NCI-H146 (cell line): ENCODE measurements at places on chromosomes 1 and 21.
A peak's percentile ranks its signal among the peaks of the same experiment; 100 is the strongest.

DNA sequence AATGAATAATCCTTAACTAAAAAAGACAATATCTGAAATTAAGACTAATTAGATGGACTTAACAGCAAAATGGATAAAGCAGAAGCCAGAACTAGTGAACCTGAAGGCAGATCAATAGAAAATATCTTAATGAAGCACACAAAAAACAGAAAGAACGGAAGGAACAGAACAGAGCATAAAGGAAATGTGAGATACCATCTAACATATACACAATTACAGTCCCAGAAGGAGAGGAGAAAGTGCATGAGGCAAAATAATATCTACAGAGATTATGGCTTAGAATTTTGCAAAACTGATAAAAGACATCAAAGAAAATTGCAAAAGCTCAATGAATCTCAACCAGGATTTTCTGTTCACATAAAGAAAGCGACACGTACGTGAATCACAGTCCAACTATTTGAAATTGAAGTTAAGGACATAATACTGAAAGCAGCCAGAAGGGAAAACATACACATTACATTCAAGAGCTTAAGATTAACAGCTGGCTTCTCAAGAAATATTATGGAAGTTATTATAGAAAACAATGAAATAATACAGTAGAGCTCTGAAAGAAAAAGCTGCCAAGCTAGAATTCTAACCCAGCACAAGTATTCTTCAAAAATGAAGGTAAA, 182.0 kb downstream of the CDC42BPA start:
- DNase-seq, result no peak

DNA sequence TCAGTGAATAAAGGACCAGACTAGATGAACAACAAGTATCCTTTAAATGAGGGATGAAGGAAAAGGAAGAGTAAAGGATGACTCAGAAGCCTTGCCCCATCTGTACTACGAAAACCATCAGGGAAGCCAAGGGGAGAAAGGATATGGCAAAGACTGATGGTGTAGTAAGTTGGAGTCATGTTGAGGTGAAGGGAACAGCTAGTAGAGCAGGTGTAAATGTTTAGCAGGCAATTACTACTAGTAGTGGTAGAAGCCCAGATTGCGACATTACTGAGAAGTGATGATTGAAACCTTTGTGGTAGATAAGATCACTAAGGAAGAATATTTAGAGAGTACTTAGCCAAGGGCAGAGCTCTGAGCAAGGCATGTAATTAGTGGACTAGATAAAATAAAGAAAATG, 84.0 kb downstream of the PHTF1 start:
- DNase-seq, result peak; percentile 46

DNA sequence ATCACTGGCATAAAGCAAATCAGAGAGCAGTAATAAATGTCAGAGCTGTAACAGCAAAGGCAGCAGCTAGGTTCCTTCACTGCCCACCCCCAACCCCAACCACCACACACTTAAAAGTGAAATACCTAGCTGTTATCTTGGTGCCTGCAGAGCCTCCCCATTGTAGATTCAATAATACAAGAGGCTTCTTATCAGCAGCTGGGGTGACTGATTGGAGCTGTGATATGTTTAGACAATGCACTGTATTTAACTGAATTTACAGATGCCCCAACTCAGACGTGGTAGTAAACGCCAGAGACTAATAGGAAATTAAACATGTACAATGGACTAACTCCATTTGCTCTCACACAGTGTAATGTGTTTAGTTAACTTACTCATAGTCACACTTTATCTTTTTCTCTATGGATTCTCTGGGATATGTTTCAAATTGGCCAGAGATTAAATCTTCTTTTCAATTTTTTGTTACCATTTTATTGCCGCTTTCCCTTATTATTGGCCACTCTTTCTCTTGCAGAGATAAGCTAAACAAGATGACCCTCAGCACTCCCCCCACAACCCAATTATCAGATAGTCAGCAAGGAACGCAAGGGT, 117.1 kb downstream of the ESRRG start:
- peak; percentile 93 for DNase-seq

GRCh38 chr21:29302359-29302875, 3.7 kb downstream of the BACH1 start:
- DNase-seq, result no peak

DNA sequence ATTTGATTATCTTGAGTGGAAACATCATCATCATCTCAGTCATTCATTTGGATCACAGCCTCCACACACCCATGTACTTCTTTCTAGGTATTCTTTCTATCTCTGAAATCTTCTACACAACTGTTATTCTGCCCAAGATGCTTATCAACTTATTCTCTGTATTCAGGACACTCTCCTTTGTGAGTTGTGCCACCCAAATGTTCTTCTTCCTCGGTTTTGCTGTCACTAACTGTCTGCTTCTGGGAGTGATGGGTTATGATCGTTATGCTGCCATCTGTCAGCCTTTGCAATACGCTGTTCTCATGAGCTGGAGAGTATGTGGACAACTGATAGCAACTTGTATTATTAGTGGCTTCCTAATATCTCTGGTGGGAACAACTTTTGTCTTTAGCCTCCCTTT, 19.3 kb downstream of the OR10R2 start:
- no peak for DNase-seq

- DNase-seq, result no peak
These were observed 110.4 kb downstream of the RNF220 start for GRCh38 chr1:44515416-44515815.

GRCh38 chr21:46065215-46065913, 32.5 kb upstream of the COL6A2 start:
- no peak for DNase-seq

GRCh38 chr1:41431490-41432350, 52.8 kb downstream of the EDN2 start:
- peak; percentile 34 for DNase-seq

DNA sequence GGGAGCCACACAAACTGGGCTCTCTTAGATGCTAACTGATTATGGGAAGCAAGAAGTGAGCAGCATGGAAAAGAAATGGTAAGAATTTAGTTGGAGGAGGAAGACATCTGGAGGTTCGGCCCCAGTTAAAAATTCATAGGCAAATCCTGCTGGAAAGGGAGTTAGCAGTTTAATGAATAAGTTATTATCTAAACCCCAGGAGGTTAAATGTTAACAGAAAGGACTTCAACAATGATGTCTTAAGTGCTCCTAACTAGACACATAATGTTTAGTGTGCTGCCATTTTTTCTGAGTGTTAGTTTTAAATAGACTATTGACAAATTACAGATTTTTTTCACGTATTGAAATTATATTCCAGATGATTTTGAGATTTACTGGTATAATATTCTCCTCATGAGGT, 1265.3 kb upstream of the ADGRL2 start:
- no peak for DNase-seq

DNA sequence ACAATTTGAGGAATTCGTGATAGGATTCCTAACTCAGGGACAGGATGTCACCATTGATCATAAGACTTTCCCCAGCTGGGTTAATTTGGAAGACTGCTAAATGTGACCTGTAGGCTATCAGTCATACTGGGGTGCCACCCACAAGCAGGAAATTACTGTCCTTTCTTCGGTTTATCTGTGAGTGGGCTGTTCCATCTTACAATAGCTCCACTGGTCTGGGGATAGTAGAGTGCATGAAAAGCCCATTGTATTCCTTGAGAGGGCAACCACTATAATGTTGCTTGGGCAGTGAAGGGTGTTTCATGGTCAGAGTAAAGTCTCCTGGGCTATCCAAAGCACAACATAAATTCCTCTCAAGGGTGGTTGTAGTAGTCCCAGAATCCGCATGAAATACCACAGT, 1523.0 kb upstream of the B3GALT2 start:
- no peak for DNase-seq

DNA sequence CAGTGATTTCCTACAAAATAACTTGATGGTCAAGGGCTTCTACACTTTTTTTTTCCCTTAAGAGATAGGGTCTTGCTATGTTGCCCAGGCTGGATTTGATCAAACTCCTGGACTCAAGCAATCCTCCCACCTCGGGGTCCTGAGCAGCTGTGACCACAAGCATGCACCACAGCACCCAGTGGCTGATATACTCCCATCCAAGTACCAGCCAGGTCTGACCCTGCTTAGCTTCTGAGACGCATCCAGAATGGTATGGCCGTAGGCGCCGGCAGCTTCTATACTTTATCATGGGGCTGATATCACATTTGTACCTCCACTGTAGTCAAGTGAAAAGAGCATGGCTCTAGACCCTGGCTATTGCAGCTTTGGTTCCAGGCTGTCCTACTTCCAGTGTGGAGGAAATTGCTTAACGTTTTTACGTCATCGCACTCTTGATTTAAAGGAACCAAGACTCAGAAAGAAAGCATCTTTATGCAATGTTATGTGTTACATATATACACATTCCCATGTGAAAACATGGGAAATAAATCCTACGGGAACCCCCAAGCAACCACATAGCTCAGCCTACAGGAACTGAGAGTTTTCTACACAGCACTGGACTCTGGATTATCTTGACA, 39.5 kb downstream of the PDPN start:
- DNase-seq, result no peak

DNA sequence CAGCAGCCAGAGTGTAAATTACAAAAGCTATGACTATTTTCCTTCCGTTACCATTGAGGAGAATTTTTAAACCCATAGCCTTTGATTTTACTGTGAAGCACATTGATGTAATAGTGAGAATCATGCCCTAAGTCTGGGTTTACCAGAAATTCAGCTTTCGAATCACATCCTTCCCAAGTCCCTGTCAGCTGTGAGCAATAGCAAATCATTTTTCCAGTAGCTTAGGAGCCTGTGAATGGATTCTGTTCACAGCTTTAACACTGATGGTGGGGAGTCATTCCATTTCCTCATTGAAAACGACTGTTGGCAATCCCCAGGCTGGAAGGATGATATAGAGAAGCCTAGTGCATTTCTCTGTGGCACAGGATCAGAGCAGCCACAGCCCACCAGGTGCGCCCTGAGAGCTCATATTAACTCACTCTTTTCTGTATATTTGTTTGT, 82.2 kb upstream of the C1orf105 start:
- peak; percentile 7 for DNase-seq

GRCh38 chr1:119702384-119702783, 9.3 kb upstream of the PHGDH start:
- no peak for DNase-seq

DNA sequence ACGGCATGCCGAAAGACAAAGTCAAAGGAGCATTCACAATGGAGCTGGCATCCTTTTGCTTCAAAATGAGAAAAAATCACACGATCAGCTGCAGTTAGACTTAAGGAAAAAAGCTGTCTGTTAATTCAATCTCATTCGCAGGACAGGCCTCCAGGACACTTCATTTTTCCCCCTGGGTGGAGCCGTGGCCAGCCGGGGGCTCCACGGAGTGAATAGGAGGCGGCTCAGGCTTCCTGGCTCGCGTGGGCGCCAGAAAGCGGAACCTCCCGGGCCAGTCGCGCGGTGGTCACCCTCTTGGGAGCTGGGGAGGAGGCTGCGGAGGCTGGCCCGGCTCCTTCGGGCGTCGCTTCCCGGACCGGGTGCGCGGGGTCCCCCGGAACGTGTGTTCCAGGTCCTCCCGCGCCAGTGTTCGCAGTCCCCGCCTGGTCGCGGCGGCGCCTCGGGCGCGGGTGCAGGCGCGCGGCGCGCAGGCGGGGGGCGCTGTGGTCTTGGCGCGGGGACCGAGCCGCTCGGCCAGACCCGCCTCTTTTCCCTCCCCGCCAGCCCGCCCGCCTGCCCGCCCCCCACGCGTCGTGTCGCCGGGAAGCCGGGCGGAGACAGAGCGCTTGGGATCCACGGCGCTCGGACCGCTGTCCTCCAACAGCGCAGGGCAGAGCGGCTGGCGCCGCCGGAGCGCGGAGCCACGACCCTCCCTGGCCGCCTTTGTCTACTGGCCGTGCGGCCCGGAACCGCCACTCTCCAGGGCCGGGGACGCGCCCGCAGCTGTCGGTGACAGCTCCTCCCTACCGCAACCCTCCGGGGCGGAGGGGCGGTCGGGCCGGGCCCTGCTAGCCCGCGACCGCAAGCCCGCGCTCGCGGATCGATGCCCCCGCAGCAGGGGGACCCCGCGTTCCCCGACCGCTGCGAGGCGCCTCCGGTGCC, at the start of gene RHOU:
RHOU (plus strand) TSS at position 599 of the 921 bp plus-strand sequence; CDS start at position 863, 264 bp downstream.
- DNase-seq, result peak; percentile 48

DNA sequence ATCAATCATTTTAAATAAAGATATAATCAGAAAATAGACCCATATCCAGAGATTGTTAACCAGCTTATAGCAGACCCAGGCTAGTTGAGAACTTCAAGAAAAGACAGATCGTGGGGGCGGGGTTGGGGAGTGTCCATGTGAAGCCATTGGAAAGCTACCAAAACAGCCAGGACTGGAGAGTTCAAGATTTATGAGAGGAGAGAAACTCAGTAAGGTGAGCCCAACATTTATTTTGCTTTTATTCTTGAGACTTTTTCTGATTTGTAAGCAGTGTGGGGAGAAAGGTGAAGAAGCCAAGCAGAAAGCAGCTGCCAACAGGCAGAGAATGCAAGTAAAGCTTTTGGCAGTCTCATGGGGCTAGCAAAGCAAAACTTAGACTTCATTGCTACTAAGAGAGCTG, 179.9 kb downstream of the VPS13D start:
- DNase-seq, result no peak

DNA sequence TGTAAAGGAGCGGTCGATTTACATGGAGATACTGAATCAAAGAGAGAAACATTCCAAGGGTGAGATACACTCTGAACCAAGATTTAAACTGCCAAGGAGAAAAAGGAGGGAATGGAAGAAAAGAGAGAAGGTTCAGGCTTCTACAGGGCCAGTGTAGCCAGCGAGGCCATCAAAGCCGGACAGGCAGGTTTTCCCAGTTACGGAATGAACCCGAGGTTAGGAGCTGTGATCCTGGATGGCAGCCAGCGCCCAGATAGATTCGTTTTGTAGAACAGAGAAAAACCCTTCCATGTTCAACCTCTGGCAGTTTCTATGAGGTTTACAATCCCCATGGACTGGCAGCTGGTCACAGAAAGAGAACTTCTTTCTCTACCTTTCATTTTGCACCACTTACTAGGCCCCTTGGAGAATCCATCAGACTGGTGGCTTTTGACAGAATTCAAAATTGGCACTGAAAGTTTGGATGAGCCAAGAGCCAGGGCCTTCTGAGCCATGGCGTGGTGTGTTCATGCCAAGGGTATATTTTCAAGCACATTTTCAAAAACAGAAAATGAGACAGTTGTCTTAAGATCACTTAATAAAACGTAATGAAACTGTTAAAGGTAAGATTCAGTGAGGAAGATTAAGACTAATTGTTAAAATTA, 171.5 kb downstream of the RUNX1 start:
- no peak for DNase-seq

GRCh38 chr1:231194843-231195516, 33.1 kb downstream of the TRIM67 start:
- no peak for DNase-seq

GRCh38 chr1:169508432-169509338, 22.9 kb upstream of the SLC19A2 start:
- peak; percentile 34 for DNase-seq

DNA sequence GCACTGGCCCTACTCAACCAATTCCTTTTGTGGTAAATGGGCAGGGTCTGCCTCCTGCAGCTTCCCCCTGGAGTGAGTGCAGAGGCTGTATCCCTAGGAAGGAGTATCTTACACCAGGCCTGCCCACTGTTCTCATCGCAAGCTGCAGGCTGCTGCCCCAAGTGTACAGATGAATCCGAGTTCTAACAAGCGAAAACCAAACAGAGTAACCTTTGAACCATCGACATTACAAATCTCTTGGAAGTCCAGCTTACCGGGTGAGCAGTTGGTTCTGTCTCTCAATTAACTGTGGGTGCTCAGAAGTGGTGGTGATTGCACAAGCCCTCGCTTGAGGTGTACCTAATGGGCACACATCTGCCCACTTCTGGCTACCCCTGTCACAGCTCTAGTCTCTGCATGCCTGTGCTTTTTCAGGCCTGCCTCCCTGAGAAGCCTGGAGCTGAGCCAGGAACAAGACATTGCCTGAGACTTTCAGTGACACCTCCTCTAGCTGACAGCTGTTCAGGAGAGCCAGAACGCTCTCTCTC, 22.7 kb downstream of the INAVA start:
- no peak for DNase-seq

GRCh38 chr1:156489166-156489934, 11.2 kb downstream of the MEF2D start:
- peak; percentile 80 for DNase-seq
